ENCODE measurements at places on chromosomes 12 and 14.

DNA sequence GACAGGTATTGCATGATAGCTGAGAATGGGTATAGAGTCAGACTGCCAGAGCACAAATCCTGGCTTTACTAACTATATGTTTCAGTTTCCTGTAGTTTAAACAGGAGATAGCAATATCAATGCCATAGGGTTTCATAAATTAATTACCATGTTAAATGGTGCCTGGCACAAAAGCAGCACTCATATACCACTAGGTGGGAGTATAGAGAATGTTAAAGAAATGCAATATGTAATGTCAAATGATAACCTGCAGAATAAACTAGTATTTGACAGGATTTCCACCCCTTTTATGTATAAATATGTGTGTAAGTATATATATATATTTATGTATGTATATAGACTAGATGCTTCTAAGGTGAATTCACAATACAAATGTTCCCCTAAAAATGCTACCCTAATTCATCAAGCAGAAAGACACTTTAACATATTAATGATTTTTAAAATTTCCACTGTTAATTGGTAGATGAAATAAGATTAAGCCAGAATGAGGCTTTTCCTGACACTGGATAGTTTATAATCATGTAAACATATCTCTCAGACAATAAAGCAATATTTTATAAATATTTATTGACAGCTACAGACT lies 8.6 kb downstream of the WDR89 start:
- no peak for DNase-seq

DNA sequence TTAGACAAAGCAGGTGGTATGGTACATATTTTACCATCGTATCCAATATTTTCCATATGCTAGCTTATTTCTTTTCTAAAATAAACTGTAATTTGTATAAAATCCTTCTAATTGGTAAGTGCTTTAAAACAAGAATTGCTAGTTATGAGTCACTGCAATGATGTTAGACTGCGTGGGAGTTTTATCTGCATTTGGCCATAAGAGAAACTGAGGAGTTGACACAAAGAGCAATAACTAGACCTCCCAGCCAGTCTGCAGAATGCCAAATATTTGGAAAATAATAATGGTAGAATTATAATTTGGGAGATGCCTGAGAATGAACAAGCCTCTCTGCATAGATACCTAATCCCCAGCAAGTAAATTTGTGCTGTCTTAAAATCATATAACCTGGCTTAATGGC lies 61.7 kb upstream of the PTPRR start:
- no peak for DNase-seq

GRCh38 chr14:23704890-23705289 lies 68.7 kb downstream of the DHRS2 start:
- no peak for DNase-seq

DNA sequence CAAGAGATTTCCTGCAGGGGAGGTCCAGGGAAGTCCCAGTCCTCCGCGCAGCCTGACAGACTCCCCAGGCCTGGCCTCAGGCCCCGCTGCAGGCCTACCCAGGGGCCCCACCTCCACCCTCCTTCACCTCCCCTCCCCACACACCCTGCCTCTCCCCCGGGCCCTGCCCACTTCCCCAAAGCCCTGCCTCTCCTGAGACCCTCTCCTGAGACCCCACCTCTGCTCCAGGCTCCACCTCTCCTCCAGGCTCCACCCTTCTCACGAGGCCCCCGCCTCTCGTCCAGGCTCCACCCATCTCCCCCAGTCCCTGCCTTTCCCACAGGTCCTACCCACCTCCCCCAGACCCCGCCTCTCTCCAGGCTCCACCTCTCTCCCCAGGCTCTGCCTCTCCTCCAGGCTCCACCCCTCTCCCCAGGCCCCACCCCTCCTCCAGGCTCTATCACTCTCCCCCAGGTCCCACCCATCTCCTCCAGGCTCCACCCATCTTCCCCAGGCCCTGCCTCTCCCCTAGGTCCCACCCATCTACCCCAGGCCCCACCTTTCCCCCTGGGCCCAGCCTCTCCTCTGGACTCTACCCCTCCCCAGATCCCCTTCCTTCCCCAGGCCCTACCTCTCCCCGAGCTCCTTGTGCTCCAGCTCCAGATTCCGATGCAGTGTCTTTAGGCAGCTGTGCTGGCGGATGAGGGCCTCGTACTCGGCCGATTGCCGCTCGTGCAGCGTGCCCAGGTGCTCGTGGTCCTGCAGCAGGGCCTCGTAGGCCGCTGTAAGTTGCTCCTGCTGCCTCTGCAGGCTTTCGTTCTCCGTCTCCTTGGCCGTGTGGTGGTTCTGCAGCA lies 58.8 kb upstream of the GPR68 start:
- no peak for DNase-seq

GRCh38 chr12:15273896-15274295 lies 48.4 kb upstream of the PTPRO start:
- no peak for DNase-seq

DNA sequence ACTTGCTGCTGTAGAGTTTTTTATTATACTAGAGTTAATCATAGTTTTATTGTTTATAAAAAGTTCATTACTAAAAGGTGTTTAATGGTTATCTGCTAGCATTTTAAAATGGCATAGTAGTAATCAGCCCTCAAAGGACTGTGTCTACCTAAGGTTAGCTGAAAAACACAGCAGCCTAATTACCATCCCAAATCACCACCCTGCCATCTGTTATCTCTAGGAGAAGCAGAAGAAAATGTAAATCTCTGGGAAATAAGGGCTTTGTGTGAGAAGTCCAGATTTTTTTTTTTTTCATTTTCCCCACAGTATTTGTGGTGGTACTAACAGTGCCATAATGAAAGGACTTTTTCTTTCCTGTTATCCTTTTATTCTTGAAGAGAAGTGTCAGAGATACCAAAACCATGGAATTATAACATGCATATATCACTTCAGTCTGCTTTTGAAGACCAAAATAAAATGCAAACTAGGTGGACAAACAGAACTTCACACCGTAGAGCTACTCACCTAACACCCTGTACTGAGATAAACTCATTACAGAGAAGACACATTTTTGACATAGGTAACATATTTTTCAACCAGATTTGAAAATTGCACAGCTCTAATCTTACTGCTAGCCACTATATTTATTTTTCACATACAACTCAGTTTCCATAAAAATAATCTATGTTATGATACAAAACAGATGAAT lies 876.2 kb downstream of the C12orf50 start:
- no peak for DNase-seq

GRCh38 chr14:34983148-34983760 lies 462 bp downstream of the SRP54 start:
- DNase-seq = no peak

- DNase-seq = no peak
Observed at GRCh38 chr12:42283739-42284138, 42.2 kb downstream of the ZCRB1 start.

DNA sequence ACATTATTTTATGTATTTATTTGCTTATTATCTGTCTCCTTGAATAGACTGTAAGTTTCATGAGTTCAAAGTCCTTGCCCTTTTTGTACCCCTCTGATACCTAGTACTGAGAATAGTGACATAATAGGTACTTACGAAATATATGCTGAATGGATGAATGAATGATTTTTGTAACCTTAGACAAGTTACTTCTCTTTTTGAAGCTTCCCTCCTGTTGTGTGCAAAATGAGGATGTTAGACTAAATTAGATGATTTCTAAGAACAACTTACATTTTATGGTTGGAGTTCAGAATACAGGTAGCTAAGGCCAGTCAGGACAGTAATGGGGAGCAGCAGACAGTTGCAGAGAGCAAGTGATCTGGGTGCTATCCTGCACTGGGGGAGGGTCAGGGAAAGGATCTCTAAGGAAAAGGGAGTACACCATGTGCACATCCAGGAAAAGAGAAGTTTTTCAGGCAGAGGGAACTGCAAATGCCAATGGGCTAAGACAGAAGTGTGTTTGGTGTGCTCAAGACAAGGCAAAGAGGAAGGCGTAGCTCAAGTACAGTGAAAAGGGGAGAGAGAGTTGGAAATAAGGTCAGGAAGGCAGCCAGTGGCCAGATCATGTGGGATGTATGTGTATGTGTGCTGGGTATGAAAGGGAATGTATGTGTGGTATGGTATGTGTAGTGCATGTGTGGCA lies 59.4 kb upstream of the AMIGO2 start:
- DNase-seq = no peak

GRCh38 chr12:8609061-8609570 lies 3.5 kb downstream of the AICDA start:
- no peak for DNase-seq

- DNase-seq = no peak
Observed at GRCh38 chr12:42396473-42397259, 70.7 kb downstream of the PPHLN1 start.

GRCh38 chr12:121009741-121010140 lies 6.5 kb downstream of the C12orf43 start:
- DNase-seq = no peak

GRCh38 chr12:108335349-108336119 lies 3.6 kb downstream of the CMKLR1 start:
- no peak for DNase-seq

GRCh38 chr12:53365245-53365904 lies 14.6 kb upstream of the SP1 start:
- DNase-seq = no peak

DNA sequence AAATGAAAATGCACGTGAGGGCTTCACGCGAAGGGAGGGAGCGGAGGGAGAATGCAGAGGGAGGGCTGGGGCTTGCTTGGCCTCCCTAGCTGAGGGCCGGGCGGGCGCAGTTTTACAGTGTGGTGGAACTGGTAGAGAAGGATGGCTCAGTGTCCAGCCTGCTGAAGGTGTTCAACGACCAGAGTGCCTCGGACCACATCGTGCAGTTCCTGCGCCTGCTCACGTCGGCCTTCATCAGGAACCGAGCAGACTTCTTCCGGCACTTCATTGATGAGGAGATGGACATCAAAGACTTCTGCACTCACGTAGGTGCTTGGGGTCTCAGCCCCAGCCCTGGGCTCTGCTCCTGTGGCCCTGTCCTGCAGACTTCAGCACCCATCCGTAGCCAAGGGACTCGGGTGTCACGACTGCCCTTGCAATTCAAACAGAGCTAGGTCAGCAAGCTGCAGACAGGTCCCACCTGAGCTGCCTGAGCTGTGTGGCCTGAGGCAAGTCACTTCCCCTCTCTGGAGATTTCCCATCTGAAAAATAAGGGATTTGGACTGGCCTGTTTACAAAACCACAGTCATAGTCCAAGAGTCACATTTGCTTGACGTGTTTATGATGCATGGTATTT lies 18.4 kb downstream of the OTUB2 start:
- DNase-seq = peak; percentile 75

DNA sequence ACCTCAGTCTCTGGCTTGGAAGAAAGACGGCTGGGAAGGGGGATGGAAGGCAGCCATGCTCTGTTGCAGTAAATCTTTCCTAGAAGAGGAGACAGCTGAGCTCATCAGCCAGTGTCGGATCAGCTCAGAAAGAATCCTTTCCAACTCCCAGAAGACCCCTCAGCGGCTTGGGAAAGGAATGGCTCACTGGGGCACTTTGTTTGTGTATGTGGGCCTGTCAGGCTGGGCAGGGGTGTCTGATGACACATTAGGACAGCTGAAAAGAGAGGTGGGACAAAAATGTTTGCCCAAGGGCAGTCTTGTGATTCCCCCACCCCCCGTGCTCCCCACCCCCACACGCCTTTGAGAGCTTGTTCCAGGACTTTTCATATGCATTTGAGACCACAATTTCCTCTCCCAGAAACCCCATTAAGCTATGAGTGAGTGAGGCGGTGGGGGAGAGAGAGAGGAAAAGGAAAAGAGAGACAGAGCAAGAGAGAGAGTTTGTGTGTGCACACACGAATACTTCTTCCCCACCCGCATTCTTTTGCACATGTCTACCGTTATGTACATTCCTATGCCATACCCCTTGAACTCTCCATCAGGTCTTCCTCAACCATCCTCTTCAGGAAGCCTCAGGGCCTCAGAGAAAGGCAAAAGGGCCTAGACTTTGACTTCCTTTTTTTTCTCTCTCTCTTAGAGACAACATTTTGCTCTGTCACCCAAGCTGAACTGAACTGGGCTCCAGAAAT lies 198.9 kb downstream of the ZFP36L1 start:
- peak; percentile 72 for DNase-seq

GRCh38 chr12:132422381-132423043 lies 67.4 kb upstream of the FBRSL1 start:
- no peak for DNase-seq

- DNase-seq = no peak
Observed at GRCh38 chr14:64733899-64734298, 29.7 kb downstream of the PLEKHG3 start.

DNA sequence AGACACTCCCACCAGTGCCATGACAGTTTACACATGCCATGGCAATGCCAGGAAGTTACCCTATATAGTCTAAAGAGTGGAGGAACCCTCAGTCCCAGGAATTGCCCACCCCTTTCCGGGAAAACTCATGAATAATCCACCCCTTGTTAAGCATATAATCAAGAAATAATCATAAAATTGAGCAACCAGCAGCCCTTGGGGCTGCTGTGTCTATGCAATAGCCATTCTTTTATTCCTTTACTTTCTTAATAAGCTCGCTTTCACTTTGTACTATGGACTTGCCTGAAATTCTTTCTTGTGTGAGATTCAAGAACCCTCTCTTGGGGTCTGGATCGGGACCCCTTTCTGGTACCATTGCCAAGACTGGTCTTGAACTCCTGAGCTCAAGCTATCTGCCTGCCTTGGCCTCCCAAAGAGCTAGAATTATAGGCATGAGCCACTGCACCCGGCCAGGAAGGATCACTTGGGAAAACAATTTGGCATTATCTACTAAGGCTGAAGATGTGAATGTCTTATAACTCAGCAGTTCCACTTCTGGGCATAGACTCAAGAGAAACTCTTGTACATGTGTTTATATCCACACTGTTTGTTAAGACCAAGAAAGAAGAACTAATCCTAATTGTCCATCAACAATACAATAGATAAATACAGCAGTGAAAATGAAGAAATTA lies 35.9 kb upstream of the CEP83 start:
- no peak for DNase-seq

GRCh38 chr12:48796976-48797375 lies 8.1 kb upstream of the ADCY6 start:
- DNase-seq = no peak

GRCh38 chr12:6316921-6317692 lies 6.6 kb downstream of the PLEKHG6 start:
- no peak for DNase-seq

GRCh38 chr12:92007787-92008186 lies 137.9 kb downstream of the BTG1 start:
- no peak for DNase-seq

GRCh38 chr12:118033902-118034301 lies 17.4 kb downstream of the RFC5 start:
- no peak for DNase-seq

DNA sequence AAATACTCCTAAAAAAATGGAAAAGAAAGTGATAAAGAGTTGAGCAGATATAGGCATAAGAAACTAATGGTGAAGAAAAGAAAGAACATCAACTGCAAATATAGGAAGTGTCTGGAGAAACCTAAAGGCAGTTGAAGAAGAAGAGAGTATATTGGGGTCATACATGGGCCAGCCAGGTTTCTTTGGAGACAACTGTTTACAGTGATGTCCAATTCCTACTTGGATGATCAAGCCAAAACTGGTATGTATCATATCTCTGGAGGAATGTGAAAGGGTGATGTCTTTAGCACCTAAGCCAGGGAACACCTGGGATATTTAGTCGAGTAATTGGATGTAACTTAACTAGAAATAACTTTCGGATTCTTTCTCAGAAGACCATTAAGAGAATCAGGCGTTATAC lies 129.3 kb upstream of the FLRT2 start:
- no peak for DNase-seq

GRCh38 chr14:99079061-99079727 lies 192.8 kb downstream of the BCL11B start:
- DNase-seq = no peak

GRCh38 chr14:104926619-104927431 lies 2.1 kb downstream of the PLD4 start:
- no peak for DNase-seq
